Stimulated activated CD4-positive, alpha-beta T cell treated with anti-CD3 and anti-CD28 coated beads, Interleukin-2, amount 100 ng/mL, for 4 hours (primary cell): ENCODE measurements at places on chromosomes 12 and 14.

- no peak for DNase-seq
Measured at GRCh38 chr12:57236201-57236924, 6.9 kb downstream of the SHMT2 start.

DNA sequence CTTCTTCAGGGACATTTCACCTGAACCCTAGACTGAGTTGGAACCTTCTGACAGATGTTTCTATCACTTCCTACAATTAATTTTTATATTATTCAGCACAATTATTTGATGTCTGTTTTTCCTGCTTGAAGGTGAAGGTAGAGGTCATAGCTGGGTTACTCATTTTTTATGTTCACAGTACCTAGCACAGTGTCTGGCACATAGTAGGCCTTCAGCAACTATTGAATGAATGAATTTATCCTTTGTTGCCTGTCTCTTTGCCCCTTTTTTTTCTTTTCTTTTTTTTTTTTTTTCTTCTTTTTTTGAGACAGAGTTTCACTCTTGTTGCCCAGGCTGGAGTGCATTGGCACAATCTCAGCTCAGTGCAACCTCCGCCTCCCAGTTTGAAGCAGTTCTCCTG is 29.5 kb upstream of the FAM177A1 start:
- no peak for DNase-seq

- DNase-seq: no peak
Measured at GRCh38 chr12:119802472-119802871, 74.6 kb downstream of the CIT start.

GRCh38 chr12:84305144-84305543 is 607.5 kb downstream of the SLC6A15 start:
- no peak for DNase-seq

DNA sequence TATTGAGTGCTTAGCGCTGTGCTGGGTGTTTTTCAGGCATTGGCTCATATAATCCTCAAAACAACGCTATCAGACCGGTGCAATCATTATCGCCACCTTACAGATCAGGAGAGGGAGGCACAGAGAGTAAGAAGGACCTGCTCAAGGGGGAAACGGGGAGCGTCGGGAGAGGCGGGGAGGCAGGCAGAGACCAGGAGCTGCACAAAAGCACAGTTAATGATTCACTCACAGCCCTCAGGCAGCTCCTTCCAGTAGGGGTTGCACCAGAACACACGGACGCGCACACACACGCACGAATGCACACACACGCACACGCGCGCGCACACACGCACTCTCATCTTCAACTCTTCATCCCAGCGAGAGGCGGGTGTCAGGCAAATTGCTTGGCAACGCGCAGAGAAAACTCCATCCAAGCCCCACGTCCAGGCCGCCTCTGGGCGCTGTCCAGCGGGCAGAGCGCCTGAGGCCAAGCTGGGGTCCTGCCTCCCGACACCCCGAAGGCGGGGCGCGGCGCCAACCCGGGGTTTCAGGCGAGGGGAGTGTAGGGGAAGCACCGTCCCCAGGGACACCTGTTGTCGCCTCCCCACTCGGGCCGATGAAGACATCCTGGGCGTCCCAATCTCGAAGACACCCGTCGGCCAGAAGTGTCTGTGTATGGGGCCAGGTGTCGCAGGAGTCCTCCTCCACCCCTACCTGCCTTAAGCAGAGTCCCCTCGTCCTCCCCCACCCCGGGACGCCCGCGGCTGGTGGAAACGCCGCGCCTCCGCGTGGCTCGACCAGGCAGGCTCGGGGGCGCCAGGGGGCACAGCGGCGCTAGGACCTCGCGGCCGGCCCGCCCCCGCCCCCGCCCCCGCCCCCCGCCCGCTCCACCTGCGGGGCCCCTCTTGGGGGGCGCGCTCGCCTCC is 35.5 kb upstream of the STON2 start:
- DNase-seq: no peak

DNA sequence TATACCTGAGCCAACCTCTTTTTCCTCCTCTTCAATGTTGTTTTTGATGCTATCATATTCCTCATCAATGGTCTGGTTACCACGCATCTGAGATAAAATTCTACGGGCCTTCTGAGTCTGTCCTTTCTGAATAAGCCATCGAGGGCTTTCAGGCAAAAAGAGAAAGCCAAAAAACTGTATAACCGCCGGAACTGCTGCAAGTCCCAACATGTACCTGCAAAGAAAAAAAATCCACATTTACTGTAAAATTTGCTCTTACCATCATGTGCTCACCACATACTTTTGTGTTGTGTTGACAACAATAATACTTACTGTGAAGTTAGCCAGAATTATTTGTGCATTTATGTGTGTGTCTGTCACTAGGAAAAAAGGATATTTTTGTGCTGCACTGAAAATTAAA is 77.6 kb downstream of the SLC2A13 start:
- no peak for DNase-seq

GRCh38 chr12:55659486-55660385 is 23.0 kb downstream of the OR10P1 start:
- DNase-seq: no peak

GRCh38 chr12:124813782-124814181 is 49.9 kb downstream of the SCARB1 start:
- no peak for DNase-seq

GRCh38 chr12:132955094-132956010 is 754 bp downstream of the ZNF605 start:
- DNase-seq: no peak

DNA sequence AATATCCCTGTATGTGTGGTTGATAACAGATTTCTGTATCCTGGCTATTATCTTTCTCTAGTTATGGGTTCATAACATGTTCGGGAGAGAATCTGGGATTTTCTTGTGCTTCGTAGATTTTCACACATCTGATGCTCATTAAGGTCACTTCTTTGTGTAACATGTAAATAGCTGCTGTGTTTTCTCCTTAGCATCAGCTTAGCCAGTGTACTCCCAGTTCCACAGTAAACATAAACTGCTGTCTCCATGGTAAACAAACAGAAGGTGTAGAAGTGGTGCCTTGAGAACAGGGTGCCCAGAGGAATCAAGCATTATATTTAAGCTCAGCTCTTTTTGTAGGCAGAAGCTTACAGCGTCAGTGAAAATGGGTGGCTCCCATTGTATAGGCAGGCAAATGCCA is 88.0 kb downstream of the ANO6 start:
- DNase-seq: no peak

GRCh38 chr12:21434699-21435098 is 2.8 kb upstream of the PYROXD1 start:
- no peak for DNase-seq

- no peak for DNase-seq
Measured at GRCh38 chr14:69715725-69716477, 51.0 kb upstream of the SRSF5 start.

- DNase-seq: no peak
Measured at GRCh38 chr14:76715511-76716081, 45.7 kb upstream of the VASH1 start.

GRCh38 chr12:76055393-76055792 is 23.8 kb upstream of the PHLDA1 start:
- no peak for DNase-seq

- no peak for DNase-seq
Measured at GRCh38 chr14:33529787-33530757, 420.8 kb downstream of the EGLN3 start.

DNA sequence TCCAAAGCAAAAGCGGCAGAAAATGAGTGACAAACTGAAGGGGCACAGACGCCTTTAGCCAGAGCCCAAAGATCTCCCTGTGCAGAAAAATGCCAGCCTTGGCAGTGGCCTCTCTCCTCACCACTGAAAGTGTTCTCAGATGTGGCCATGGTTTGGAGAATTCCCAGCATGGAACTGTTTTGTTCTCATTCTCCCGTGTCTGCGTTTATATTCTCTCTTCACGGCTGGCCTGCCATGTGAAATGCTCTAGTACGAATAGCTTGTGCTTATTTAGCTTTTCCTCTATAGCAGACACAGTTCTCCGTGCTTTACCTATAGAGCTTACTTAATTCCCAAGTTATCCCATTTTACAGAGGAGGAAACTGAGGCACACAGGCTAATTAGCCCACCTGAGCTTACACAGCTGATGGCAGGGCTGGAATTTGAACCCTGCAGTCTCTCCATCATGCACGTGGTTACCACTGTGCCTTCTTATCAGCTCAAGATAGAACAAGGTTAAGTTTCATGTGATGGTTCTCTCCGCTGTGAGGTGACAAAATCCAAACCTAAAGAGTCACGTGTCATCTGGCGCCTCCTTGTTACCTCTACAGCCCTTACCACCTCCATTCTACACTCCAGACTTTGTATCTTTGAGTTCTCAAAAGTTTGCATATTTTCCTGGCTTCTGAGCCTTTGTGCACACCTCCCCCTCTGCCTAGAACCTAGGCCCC is 141.6 kb downstream of the GCH1 start:
- no peak for DNase-seq

GRCh38 chr12:106871477-106871876 is 84.2 kb upstream of the TMEM263 start:
- no peak for DNase-seq

GRCh38 chr12:96401076-96401871 is 1.0 kb upstream of the CDK17 start:
- DNase-seq: no peak

- DNase-seq: no peak
Measured at GRCh38 chr12:124109760-124110159, 136.7 kb downstream of the ZNF664 start.

DNA sequence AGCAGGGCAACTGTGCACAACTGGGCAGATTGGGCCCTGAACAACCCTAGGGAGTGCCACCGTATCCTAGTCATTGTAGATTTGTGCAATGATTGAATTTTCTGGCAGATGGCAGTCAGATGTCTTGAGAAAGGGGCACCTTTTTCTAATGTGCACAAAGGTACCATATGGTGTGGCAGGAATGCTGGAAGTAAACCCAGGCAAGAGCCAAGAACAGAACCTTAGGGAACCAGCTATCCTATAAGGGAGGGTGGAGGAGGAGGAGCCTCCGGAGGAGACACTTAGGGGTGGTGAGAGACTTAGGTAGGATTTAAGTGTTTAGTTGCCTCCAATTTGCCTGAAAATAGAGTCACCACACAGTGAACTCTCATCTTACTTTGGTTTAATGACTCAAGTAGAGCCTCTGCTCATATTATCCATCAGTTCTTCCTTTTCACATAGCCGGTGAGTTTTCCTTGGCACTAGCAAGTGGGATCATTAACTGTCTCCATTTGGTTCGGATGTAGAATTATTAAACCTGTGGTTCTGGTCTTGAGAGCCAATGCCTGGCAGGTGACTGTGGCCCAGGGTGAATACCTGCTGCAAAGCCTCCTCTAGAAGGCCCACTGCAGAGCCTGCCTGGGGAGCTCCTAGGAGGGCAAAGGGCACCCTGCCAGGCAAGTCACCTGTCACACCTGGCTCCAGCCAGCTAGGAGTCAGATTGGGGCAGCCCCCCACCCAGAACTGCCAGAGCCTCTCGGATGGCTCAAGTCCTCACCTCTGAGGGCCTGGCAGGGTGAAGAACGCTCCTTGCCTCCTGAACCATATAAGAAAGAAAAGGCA is 184.4 kb upstream of the HIF1A start:
- no peak for DNase-seq

DNA sequence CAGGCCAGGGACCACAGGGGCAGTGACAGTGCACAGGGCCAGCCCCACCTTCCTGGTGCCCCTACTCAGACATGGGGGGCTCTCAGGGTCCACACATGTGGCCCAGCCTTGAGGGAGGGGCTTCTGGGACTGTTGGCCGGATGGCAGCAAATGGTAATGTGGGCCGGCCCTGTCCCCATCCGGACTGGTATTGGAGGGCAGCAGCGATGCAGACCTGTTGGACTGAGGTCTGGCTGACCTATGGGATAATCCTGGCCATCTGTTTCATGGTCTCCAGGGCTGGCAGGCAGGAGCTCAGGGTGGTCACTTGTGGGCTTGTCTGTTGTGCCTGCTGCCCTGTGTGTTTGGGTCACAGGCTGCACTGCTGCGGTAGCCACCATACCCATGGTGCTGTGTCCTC is 387.5 kb downstream of the TMEM121 start:
- no peak for DNase-seq
